ENCODE measurements at places on chromosomes 5 and 9.

GRCh38 chr5:177357459-177358351 is at the start of gene RGS14:
Gene RGS14 (plus strand): TSS chr5:177357924. CDS start chr5:177358025, 101 bp downstream.
- DNase-seq = peak; percentile 45

DNA sequence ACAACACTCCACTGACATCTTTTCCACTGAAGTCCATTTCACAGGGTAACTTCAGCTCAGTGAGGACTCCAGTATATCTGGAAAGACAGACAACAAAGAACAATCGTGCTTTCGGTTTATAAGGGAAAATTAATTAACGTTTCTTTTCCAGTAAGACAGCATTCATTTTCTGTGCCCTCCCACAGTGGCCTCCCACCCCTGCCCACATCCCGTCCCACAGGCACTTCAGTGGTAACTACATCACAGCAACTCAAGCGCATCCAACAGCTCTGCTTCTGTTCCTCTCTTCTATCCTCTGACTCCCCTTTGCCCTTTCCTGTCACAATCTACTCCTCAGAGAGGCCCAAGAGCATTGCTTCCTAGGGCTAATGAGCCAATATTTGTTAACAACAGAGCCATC is 40.3 kb downstream of the GLDC start:
- no peak for DNase-seq

DNA sequence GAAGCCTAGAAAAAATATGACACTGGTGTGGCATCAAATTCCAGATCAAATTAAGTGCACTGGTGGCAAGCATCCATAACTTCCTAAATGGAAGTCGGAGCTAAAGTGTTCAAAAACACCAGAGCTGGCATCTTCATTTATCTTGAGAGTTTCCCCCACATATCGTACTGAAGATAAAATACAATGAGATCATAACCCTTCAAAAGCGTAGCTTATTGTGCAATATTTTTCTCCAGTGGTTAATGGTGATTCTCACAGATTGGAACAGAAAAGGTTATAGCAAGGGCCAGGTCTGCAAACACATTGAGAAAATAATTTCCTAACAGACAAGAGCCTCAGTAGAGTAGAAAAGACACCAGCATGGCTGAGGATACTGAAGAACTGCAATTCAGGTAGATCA is 147.6 kb downstream of the SEMA5A start:
- no peak for DNase-seq

GRCh38 chr5:6831678-6832671 is 118.7 kb downstream of the TENT4A start:
- no peak for DNase-seq

DNA sequence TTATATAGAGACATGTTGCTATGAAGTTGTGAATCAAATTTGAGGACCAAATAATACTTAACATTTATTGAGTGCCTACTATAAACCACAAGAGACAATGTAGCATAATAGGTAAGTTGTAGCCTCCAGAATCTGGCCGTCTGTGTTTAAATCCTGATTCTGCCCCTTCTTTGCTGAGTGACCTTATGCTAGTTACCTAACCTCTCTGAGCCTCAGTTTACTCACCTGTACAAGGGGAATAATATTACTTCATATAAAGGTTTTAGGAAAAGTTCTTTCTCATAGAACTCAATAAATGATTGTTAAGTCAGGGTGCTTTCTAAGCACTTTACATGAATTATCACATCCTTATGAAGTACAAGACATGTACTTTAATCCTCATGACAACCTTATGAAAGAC is 120.6 kb downstream of the NDUFS4 start:
- no peak for DNase-seq

DNA sequence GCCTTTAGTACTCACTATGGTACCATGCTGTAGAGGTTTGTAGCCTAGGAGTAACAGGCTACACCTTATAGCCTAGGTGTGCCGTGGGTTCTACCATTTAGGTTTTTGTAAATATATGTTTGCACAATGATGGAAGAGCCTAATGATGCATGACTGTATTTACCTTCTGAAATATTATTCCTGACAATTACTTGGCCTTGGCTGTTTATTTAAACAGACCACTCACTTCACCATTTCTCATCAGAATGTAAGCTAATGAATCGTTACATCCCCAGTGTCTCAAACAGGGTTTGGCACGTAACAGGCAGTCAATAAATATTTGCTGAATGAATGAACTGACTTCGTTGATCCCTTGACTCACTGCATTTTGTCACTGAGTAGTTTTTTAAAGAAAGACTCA is 93.1 kb downstream of the MED27 start:
- no peak for DNase-seq

- no peak for DNase-seq
Observed at GRCh38 chr5:125117566-125117965, 371.1 kb upstream of the ZNF608 start.

GRCh38 chr9:99103901-99104458 is 933 bp upstream of the TGFBR1 start:
- no peak for DNase-seq

GRCh38 chr5:77266291-77266690 is 55.8 kb downstream of the PDE8B start:
- DNase-seq = no peak

- DNase-seq = no peak
Observed at GRCh38 chr5:163658702-163659567, 153.5 kb downstream of the MAT2B start.

GRCh38 chr9:124482431-124483031 is 24.7 kb downstream of the NR5A1 start:
- DNase-seq = no peak

DNA sequence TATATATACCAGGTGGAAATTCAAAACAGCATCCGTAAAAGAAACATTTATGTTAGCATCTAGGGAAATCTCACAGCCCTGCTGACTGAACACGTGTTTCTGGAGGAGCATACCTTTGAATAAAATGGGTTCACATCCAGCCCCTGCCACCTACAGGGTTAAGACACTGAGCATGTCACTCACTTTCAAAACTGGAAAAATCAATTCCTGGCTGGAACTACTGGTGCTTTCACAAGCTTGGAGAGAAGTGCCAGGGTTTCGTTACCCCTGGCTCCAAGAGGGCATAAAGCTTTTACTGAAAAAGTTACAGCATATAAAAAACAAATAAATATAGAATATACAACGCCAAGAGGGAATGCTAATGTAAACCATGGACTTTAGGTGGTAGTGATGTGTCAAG is 48.0 kb downstream of the SERINC5 start:
- no peak for DNase-seq

DNA sequence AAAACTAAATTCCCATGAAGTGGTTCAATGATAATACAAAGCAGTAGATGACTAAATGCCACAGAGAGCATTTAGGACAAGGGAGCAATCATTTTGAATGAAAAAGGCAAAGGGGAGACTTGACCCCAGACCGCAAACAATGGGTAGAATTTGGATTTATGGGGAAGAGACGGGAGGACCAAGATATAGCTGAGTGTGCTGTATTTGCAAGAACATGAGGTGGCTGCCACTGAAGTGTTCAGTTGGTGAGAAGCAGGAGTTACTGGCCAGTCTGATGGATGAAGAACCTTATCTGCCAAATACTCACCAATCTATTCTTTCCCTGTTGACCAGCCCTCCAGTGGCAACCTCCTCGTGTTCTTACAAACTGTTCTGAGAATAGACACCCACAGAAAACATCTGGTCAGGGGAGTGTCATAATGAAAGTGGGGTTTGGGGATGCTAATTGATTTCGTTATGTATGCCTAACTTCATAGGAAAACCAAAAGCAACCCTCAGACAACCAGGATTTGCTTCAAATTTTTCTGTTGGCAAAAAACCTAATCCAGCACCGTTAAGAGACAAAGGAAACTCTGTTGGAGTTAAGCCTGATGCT is 19.8 kb downstream of the TDRD7 start:
- DNase-seq = no peak

GRCh38 chr9:18502546-18502945 is 28.6 kb downstream of the ADAMTSL1 start:
- no peak for DNase-seq

GRCh38 chr5:79408028-79408427 is 105.9 kb downstream of the HOMER1 start:
- DNase-seq = no peak

- no peak for DNase-seq
Observed at GRCh38 chr5:124102486-124102885, 590.5 kb downstream of the CSNK1G3 start.

- no peak for DNase-seq
Observed at GRCh38 chr5:150577378-150578139, 62.9 kb upstream of the SYNPO start.

GRCh38 chr5:22643356-22643755 is 209.8 kb downstream of the CDH12 start:
- DNase-seq = no peak

DNA sequence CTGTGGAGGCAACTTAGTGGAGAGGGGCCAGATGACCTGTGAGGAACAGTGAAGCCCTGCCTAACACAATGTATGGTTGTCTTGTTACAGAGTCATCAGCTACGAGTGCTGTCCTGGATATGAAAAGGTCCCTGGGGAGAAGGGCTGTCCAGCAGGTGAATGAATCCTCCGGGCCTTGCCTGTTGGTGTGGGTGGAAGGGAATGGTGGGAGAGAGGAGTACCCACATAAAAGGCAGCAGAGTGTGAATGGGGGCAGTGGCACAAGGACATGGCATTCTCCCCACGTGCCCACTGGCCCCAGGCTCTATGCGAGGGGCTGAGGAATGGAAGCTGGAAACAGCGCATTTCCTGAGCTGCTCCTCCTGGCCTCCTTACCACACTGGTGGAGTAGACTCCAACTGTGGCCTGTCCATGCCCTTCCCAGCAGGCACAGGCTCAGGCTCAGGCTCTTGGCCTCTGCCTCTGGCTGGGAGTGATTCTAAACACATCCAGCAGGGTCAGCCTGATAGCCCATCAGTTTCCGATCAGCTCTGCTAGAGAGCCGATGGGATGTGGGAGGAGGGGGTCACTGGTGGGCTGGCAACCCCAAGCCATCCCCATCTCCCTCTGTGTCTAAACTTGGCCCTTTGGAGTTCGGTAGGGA is 15.3 kb downstream of the TGFBI start:
- DNase-seq = no peak

- DNase-seq = no peak
Observed at GRCh38 chr9:2023532-2023931, 8.4 kb downstream of the SMARCA2 start.

- DNase-seq = no peak
Observed at GRCh38 chr9:98961513-98962180, 17.9 kb downstream of the COL15A1 start.

DNA sequence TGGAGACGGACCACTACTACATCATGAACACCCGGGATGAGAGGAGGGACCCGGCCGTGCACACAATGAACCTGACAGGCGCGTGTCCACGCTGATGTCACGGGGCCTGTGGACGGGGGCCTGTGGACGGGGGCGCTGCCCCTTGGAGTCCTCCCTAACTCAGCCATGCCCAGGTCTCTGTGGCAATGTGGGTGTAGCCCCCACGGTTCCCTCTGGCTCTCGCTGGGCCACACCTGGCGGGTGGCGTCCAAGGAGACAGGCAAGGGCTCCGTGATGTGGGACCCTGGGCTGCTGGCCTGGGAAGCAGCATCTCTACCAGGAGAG is 22.1 kb downstream of the PAEP start:
- DNase-seq = no peak

- DNase-seq = no peak
Observed at GRCh38 chr9:130843049-130843908, 8.2 kb downstream of the ABL1 start.

GRCh38 chr5:82728926-82729702 is 348.1 kb downstream of the TMEM167A start:
- no peak for DNase-seq

DNA sequence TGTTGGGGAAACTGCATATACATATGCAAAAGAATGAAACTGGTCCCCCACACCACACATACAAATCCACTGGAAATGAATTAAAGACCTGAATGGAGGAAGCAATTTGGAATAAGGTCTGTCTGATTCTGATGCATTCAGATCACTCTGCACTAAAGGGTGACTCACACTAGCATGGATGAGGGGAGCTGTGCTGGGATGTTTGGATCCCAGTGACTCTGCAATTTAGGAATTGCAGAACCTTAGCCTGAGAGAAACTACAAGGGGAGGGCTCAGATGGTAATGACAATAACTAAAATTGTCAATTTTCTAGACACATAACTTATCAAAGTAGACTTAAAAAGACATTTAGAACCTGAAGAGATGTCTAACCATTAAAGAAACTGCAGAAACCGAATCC is 312.0 kb downstream of the CDK5RAP2 start:
- no peak for DNase-seq

All from activated CD8-positive, alpha-beta memory T cell treated with anti-CD3 and anti-CD28 coated beads for 1 hour (primary cell).